ENCODE measurements at places on chromosomes 3 and 15.

- no peak for DNase-seq
Observed at GRCh38 chr3:157624801-157625200, 121.6 kb upstream of the VEPH1 start.

DNA sequence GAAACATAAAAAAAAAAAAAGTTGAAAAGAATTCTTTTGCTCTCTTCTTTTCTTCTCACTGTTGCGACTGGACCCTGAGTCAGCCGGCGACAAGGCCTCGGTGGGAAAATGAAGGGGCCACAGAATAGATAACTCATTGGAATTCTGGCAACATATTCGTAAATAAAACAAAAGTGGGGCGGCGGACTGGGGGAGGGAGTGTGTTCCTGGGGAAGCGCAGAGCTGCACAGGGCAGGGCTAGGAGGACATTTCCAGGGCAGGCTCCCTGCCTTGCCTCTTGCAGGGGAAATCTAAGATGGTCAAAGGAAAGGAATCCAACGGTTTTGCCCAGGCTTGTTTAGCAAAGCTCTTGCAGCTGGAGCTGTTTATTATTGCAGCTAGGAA lies 1042.8 kb upstream of the NR2F2 start:
- no peak for DNase-seq

DNA sequence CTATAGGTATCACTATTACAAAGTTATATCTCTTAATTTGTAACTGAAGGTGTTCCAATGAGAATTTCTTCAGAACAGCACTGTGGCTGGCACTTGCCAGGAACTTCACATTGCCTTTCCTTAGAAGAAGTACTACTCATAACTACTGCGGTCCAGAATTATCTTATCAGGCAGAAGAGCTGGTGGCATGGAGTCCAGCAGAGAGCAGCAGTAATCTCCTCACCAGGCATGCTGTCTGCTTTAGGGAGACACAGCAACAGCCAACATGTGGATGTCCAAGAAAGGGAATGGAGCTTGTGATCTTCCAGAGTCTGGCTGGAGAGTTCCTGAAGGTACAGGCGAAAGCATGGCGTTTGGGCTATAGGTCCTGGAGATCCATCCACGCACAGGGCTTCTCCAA lies 919.7 kb upstream of the NR2F2 start:
- DNase-seq: no peak

GRCh38 chr3:89494734-89495133 lies 387.3 kb downstream of the EPHA3 start:
- DNase-seq: no peak

- DNase-seq: no peak
Observed at GRCh38 chr3:144221761-144222160, 250.1 kb downstream of the DIPK2A start.

GRCh38 chr15:76185716-76186115 lies 125.6 kb downstream of the ETFA start:
- no peak for DNase-seq

DNA sequence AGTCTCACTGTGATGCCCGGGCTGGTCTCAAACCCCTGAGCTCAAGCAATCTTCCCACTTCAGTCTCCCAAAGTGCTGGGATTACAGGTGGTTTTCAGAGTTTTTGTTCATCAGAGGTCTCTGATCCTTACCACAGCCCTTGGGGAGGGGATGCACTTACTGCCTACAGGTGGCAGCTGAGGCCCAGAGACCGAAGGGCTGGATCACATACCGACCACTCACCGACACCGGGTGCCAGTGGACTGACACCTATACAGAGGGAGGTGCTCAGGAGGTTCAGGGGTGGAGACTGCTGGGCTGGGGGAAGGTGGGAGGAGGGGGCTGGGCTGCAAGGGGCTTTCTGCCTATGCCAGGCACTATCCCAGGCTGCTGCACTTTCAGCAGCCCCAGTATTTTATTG lies 19.5 kb downstream of the DUSP7 start:
- DNase-seq: no peak

DNA sequence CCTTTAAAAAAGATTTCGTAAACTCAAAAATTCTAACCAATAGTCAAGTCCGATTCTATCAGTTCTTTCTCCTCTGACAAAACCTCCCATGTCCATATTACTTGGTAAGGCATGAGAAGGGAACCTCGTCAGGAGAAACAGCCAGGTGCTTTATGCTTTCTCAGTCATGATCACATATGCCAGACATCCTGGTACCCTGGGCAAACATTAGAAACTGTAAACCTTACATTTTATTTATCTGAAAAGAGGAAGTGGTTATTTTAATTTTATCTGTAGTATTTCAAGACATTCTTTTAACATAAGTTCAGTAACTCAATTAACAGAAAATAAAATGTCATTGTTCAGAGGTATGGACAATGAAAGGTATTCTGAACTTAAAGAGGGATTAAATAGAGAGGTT lies 474.8 kb upstream of the GBE1 start:
- no peak for DNase-seq

- DNase-seq: no peak
Observed at GRCh38 chr3:133393204-133393603, 6.7 kb upstream of the BFSP2 start.

DNA sequence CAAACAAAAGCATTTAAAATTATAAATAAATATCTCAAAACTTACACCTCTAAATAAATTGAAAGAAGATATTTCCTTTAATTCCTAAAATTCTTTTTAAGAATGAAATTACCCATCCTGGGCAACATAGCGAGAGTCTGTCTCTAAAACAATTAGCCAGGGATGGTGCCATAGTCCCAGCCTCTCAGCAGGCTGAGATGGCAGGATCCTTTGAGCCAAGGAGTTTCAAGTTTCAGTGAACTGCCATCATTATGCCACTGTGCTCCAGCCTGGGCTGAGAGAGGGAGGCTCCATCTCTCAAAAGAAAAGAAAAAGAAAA lies 25.4 kb downstream of the AADAC start:
- no peak for DNase-seq

DNA sequence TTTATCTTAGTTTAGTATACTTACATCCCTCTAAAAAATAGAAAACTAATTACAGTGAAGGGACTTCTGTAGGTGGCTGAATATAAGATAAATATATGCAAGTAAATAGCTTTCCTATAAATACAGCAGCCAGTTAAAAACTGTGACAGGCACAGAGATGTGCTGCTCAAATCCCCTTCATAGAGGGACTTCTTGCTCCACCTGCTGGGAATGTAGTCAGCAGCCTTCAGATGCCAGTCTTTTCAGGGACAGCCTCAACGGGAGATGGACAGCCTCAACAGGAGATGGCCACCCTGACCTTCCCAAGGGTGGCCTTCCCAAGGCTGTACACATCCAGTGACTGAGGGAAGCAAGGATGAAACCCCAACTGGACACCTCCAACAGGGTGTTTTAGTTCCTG lies 15.7 kb upstream of the PRR23E start:
- no peak for DNase-seq

DNA sequence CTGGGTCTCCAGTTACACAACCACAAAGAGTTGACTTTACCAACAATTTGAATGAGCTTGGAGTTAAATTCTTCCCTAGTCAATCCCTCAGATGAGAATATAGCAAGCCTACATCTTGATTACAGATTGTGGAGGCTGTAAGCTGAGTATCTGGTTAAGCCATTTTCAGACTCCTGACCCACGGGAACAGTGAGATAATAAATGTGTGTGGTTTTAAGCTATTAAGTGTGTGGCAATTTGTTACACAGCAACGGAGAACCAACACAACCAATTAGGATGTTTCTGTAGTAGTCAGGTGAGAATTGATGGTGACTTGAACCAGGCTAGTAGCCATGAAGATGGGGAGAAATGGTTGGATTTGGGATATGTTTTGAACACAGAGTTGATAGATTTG lies 37.7 kb upstream of the SLC4A7 start:
- no peak for DNase-seq

DNA sequence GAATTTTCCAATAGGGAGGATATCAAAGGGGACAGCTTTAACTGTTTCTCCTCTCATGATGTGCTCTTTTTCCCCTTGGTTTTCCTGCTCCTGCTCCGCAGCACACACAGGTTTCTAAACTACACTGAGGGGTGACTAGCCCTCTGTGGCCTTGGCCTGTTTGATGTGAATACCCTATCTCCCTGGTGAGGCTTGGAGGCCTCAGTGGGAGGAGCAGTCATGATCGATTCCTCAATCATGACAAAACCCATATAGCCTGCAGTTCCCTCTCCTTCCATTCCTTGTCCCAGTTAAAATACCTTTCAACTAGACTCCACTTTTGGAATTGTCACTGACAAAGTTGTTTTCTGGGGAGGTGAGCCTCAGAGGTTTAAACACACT lies 24.0 kb upstream of the USP3 start:
- DNase-seq: no peak

GRCh38 chr3:118075873-118076272 lies 958.8 kb downstream of the IGSF11 start:
- DNase-seq: no peak

DNA sequence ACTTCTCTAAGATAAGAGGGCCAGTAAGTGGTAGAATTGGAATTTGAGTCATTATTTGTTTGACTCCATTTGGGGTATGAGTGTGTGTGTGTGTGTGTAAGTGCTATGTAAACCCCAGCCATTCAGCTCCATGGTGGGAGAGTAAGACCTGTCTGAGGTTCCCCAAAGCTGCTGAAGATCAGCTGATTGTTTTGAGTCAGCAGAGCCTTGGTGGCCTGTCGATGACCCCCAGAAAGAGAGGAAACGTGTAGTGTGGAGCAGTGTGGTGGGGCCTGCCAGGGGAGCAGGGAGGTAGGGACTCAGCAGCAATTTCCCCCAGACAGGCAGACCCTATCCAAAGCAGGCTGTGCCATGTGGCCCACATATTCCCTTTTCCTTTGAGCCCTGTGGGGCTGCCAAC lies 5.3 kb downstream of the DVL3 start:
- DNase-seq: no peak

GRCh38 chr15:74525945-74526344 lies 15.1 kb upstream of the ARID3B start:
- no peak for DNase-seq

- DNase-seq: no peak
Observed at GRCh38 chr15:89784686-89784960, 8.5 kb downstream of the MESP2 start.

GRCh38 chr3:186964071-186964470 lies 33.7 kb downstream of the ST6GAL1 start:
- no peak for DNase-seq

DNA sequence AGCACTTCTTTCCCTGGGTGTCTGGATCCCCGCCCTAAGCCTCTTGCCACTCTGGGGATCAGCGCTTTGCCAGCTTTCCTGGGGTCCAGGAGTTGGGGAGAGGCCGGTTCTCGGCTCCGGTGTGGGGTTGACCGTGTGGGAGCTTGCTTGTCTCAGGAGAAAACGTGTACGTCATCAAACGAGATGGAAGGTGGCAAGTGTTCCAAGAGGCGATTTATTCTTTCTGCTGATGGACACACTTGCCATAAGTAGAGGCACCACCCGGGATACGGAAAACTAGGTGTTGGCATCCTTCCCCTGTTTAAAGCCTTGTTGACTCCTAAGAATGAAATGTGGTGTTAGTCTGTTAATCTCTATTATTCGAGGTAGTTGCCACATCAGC lies 295 bp downstream of the ZWILCH start:
- no peak for DNase-seq

- no peak for DNase-seq
Observed at GRCh38 chr3:141552440-141552991, 65.7 kb downstream of the RASA2 start.

- no peak for DNase-seq
Observed at GRCh38 chr3:33425453-33425852, 14.8 kb downstream of the UBP1 start.

DNA sequence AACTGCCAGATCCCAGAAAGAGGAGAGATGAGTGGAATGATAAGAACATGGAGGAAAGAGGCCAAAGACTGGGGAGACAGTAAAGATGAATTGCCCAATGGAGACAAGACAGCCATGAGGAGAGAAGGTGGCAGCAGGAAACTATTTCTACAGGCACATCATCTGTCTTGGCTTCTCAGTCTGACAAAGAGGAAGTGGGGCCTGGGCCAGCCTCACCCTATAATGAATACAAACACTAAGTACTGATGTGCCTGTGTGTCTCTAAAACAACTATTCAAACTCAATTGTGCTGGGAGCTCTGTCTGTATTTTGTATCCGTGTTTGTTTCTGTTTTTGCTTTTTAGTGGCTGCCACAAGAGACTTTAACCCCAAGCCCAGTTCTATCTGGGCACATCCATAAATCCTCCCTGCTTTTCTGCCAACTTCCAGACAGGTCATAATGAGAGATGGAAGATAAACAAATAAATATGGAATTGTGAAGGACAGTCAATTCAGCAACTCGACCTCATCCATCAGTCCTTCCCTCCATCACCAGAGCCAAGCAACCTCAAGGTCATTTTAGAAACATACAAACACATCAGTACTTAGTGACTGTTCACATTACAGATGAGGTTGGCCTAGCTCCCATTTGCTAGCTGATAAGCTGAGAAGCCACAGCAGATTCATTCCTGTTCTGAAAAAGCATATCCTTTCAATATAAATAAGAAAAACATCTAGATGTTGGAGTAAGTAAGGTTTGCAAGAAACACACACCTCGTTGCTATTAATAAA lies 116.7 kb downstream of the CADPS start:
- no peak for DNase-seq

DNA sequence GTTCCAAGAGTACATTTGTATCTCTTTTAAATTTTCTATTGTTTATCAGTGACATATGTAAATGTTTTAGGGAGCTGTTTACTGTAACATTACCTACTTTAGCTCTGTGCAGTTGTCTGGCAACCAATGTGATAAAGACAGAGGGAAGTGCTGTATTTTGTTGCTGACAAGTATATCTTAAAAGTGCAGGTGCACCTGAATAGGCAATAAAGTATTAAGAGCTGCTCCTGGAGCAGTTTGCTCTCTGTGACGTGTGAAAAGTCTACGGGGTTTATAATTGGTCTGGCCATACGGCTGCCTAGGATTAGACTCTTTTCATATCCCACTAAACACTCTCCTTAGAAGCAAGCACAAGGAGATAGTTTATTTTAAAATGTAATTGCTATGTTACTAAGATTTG lies 178.3 kb downstream of the IGF1R start:
- DNase-seq: no peak

DNA sequence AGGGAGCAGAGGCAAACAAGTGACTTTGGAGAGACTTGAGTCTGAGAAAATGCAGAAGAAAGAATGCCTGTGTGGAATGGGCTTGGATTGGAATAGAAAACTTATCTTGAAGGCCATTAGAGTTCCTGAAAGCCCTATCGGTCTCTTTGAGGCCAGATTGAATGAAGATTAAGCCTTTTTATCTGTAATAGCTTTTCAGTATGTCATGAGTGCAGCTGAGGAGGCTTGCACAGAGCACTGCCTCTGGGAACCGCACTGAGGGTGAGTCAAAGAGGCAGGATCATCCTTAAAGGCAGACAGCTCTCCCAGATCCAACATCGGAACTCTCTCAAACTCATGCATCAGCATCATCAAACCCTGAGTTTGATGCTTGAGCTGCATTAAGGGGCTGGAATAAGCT lies 515.2 kb downstream of the NTRK3 start:
- DNase-seq: no peak

DNA sequence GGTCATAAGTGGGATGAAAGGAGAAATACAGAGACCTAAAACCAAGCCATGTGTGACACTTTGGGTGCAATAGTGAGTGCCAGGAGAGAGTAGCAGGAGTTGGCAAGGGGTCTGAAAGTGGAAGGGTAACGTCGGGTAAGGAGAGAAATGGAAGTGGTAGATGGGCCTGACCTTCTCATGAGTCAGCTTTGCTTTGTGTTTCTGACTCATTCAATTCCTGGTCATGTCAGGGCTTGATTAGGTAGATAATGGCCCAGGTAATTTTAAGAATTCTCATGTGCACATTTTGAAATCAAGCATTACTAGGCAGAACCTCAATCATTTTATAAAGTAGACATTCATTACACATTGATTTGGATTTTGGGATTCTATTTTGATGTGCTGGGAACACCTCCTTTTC lies 262.5 kb downstream of the SOX2 start:
- DNase-seq: no peak

- DNase-seq: peak; percentile 62
Observed at GRCh38 chr3:127690823-127691452, 18.2 kb downstream of the ABTB1 start.
